ENCODE measurements at places on chromosomes 12 and 14. TPM values are rescaled to one million over a fixed set of nuclear protein-coding genes. Genes with fewer than 3 reads are reported as not detected.
A peak's percentile ranks its signal among the peaks of the same experiment; 100 is the strongest.

GRCh38 chr12:98352218-98352811 is 163.1 kb upstream of the TMPO start:
- DNase-seq = no peak

DNA sequence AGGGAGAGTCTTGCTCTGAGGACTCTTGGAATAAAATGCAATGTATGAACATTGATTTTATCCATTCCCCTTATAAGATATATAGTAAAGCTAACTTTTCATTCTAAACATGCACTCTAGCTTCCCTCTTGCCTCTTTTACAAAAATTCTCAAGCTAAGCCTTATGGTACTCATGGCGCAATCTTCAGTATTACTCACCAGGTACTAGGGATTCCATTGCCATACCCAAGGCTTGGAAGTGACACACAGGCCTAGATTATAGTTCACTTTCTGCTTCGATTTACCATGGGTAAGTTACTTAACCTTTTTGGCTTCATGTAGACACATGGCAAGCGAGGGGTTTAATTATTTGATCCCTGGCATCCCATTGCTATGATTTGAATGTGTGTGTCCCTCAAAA is 331.5 kb downstream of the LRIG3 start:
- DNase-seq = no peak

DNA sequence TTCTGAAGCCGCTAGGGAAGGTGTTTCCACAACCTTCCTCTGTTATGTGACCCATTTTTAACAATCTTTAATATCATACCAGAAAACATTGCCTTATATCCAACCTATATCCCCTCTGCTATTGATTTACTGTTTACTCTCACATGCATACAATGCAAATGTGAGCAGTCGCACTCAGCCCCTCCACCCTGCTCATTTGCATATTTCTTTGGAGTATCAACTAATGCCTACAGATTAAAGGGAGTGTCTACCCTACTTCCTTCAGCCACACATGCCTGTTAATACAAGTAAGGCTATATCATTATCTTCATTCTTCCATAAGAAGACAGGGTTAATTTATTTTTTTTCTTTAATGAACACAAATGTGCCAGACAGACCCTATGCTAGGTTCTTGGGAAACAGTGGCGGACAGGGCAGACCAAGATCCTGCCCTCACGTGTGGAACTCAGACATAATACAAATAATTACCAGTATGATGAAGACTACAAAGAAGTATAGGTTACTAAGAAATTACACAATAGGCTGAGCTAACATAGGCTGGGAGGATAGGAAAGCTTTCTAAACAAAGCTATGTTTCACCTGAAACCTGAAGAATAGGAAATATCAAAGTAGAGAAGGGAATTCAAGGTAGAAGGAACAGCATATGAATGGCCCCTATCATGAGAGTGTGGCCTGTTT is 107.3 kb upstream of the MDM1 start:
- DNase-seq = no peak

DNA sequence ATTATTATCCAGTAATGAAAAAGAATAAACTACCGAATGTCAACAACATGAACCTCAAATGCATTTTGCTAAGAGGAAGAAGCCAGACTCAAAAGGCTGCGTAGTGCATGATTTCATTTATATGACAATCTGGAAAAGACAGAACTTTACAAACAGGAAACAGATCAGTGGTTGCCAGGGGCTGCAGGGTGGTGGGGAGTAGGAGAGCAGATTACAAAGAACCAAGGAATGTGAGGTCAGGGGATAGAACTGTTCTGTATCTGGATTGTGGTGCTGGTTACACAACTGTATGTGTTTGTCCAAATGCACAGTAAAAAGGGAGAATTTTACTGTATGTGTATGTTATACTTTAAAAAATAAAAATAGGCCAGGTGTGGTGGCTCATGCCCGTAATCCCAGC is 89.7 kb upstream of the MYL2 start:
- no peak for DNase-seq

GRCh38 chr14:58171090-58171489 is 19.1 kb upstream of the ARMH4 start:
- peak; percentile 95 for DNase-seq

DNA sequence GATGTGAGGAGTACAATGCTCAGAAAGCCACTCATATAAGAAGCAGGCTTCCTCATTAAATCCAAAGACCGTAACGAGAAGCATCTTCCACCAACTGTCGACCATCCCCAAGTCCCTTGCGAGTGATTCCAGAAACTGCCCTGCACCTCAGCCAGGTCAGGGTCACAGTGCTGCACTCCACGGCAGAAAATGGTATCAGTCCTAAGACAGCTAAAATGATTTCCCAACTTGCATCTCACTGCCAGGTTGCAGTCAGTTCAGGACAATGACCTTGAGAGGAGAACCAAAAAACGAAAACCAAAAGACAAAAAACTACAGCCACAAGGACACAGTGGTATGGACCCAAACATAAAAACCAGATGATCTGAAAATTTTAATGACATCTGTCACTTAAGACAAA is 20.6 kb downstream of the SBNO1 start:
- peak; percentile 55 for DNase-seq

- no peak for DNase-seq
Observed at GRCh38 chr12:97061171-97061570, 154.1 kb downstream of the NEDD1 start.

GRCh38 chr12:102539651-102540553 is 59.5 kb upstream of the IGF1 start:
- DNase-seq = peak; percentile 41

DNA sequence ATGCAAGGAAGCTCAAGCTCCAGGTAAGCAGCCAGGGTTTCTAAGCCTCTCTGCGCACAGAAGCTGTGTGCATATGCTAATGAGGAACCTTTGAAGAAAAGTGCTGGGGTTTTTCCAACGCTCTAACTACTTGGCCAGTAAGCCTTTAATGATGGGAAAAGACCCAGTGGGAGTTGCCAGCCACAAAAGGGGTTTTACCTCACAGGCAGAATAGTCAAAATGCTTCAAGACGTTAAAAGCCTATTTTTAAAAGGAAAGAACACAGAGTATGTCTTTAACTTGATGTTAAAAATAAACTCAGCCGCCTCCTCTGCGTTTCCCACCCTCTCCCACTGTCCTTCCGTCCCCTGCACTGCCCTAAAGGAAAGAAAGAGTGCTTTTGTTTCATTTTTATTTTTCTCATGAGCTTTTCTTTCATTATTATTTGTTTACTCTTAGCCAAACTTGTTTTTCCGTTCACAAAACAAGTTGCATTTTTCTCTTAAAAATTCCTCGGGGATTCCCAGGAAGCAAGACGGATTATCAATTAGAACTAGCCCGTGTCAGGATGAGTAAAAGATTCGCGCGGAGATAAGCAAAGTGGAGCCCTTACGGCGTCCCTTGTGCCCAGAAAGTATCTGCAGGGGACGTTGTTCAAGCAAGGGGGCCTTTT is 209.8 kb upstream of the NUDT4 start:
- DNase-seq = peak; percentile 23

The GPX2 gene
- not detected for total RNA-seq

The PGAM5 gene
- total RNA-seq = 40.9 TPM

The SPSB2 gene
- 11.6 TPM for total RNA-seq

The HOXC9 gene
- total RNA-seq = 6.6 TPM

The TAS2R13 gene
- total RNA-seq = 3.1 TPM
